ENCODE measurements at places on chromosomes 1 and 21.

- DNase-seq = no peak
These were observed 79.2 kb upstream of the CDC42BPA start for GRCh38 chr1:227397354-227397978.

DNA sequence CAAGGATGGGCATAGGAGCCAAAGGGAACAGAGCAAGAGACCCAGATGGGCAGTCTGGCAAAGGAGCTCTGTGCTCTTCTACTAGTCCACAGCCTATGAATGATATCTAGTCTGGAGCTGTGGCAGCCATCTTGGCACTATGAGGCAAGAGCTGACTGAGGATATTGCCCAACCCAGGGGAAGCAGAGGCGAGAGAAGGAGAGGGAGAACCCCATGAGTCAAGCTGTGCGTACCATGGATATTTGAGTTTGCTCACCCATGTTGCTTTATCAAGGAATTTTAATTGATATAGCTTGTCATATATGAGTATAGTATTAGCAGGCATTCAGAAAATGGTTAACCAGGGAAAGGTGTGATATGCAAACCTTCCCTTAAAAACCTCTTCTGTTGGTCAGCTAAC, 420.9 kb downstream of the PRDM2 start:
- no peak for DNase-seq

DNA sequence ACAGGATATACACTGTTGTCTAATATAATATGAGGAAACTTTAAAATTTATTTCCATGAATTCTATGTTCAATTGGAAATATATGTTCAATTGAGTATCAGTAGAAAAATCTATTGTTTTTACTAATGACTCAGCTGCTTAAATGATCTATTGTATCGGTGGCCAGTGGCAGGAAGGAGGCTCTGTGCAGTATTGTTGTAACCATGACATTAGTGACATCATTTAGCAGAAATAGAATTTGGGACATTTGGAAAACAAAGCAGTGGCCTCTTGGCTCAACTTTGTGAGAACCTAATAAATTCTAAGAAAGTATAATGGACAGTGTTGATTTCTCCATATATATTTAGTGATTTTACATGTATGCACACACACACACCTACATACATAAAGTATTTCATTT, 257.4 kb downstream of the PDE4B start:
- no peak for DNase-seq

DNA sequence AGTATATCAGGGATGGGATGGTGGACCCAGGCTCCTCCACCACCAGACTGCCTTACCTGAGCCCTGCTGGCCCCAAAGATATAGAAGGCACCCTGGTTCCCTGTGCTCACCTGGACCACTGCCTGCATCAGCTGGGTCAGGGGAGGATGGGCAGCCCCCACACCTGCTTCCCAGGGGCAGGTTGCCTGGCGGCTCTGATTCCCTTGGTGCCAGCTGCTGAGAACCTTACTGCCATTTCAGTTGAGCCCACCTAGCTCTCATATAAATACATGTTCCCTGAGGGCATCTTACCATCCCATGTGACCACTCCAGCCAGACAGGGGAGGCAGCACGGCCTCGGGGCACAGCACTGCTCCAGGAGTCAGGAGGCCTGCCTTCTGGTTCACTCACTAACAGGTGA, 24.4 kb downstream of the PSEN2 start:
- no peak for DNase-seq

DNA sequence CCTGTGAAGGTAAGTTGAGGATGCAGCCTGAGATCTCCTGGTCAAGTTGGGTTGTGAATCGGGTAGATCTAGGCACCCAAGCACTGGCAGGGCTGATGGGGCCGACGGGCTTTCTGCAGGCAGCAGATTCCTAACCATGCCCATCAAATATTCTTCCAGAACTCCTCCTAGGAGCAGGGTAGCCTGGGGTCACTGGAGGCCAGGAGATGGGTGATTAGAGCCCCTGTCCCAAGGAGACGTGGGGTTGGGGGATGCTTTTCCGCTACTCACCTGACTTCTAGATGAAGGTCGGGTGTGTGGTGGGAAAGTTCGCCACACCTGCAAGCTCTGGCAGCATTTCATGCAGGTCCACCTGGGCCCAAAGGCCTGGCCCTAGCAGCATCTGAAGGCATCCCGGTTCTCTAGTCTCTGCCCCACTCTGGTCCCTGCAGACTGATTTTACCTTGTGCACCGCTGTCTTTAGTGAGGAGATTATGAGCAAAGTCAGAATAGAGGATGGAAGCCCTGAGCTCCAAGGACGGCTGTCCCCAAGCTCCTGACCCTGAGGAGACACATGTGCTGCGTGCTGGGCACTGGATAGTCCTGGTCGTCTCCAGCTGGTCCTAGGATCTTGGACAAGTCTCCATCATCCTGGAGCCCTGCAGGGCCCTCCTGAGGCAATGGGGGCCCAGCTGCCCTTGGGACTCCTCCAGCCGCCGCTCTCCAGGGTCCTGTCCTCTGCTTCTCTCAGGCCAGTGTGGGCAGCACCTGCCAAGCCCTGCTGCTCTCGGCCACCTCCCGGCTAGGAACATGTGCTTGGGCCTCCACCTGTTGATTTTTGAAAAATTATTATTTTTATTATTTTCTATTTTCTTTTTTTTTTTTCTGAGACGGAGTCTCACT, 21.8 kb upstream of the C2CD2 start:
- DNase-seq = no peak

- no peak for DNase-seq
These were observed 148.3 kb downstream of the ACTL8 start for GRCh38 chr1:17903386-17903785.

GRCh38 chr1:158078569-158079080, 85.2 kb downstream of the KIRREL1 start:
- DNase-seq = no peak

DNA sequence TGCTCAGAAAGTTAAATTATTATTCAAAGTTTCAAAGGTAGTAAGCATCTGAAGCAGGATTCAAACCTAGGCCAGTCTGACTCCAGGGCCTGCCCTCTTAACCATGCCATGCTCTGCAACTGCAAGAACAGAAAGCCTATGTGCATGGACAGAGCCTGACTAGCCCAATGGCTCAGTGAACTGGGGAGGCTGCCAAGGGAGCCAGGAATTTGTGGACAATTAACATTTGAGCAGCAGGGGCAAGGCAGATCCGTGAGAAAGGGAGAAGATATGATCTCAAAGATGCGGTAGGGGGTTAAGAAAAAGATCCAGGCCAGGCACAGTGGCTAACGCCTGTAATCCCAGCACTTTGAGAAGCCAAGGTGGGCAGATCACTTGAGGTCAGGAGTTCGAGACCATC, 6.5 kb upstream of the ATP1A4 start:
- DNase-seq = no peak

GRCh38 chr1:25647863-25648262, 31.3 kb downstream of the MAN1C1 start:
- DNase-seq = no peak

DNA sequence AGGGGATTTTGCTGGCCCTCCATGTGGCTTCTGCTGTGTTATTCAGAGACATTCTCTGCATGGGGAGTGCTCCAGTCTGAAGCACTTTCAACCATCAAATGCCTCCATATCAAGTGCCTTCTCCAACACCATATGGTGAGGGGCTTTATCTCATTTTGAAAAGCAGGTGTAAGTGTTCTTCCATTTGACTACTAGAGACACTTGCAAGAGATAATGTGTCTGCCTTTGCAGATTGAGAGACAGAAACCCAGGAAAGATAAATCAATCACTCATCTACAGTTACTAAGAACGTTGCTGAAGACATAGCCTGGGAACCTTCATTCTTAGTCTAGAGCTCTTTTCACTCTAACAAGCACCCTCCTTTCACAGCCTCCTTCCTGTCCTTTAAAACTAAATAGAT, 29.5 kb upstream of the REG4 start:
- no peak for DNase-seq

DNA sequence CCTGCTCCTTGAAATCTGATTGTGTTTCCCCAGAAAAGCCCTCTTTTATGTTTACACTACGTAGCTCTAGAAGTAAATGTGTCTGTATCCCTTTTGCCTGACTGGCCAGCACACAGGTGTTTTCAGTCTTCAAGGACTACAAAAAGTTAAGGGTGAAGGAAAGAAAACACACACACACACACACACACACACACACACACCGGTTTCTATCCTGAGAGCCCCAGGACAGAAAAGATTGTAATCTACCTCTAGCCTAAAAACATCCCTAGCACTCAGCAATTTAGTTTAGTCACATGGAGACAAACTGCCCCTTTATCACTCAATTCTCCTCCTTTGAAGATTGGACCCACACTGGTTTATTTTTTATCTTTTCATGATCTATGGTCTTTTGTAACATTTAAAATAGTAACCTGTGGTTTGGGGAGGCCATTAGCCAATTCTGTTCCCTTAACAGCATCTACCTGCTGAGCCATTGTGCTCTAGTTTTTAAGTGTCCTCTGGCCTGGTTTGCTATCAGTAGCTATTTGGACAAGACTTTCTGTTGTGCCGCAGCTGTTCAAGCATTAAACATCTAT, 15.8 kb upstream of the TRIM45 start:
- DNase-seq = no peak

DNA sequence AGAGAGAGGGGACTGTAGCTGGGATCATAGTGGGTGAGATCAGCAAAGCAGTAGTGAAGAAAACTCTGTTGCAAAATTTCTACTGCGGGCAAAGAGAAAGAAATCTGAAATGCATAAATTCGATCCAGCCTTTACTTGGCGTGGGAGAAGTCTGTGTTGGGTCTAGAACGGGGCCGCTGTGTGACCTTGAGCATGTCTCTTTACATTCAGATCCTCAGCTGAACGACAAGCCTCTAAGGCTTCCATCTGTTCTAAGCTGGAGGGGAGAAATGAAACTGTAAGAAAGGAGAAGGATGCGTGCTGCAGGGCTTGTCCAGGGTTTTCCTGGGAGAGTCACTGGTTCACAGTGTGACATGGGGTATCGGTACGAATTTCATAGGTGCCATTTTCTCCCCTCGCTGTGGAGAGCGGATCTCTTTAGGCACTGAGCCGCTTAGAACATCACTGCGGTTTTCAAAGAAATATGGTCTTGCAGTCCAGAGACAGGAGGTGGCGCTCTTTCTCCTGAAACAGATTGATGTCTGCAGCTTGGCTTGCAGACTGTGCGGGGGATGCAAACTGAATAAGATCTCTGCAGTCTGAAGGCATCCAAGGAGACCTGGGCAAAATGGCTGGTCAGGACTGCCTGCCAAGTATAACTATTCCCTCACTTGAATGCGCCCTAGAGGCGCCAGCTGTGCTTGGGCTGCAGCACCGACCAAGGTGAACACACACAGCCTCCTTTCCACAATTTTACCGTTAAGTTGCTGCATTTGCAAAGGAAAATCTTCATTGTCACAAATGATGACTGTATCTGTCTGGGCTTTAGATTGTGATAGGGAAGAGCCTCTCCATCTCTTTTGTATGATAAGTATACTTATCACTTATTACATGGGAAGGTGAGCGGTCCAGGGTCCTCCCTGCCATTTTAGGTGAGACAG, 104.1 kb downstream of the XCL2 start:
- peak; percentile 88 for DNase-seq

- DNase-seq = peak; percentile 47
These were observed 41.4 kb downstream of the TMCO4 start for GRCh38 chr1:19758227-19758830.

DNA sequence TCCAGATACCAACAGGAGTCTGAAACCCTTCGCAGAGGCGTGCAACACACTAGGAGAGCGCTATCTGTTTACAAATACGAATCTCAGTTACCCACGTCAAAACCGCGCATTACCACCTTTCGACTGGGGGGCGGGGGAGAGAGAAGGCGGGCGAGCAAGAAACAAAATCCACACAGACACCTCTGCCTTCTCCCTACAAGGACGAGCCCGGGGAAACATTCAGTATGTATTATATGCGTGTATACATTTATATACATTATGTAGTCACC, 722 bp downstream of the TUT4 start:
- peak; percentile 70 for DNase-seq

- DNase-seq = peak; percentile 48
These were observed 108.7 kb upstream of the IGSF21 start for GRCh38 chr1:17998889-17999288.

DNA sequence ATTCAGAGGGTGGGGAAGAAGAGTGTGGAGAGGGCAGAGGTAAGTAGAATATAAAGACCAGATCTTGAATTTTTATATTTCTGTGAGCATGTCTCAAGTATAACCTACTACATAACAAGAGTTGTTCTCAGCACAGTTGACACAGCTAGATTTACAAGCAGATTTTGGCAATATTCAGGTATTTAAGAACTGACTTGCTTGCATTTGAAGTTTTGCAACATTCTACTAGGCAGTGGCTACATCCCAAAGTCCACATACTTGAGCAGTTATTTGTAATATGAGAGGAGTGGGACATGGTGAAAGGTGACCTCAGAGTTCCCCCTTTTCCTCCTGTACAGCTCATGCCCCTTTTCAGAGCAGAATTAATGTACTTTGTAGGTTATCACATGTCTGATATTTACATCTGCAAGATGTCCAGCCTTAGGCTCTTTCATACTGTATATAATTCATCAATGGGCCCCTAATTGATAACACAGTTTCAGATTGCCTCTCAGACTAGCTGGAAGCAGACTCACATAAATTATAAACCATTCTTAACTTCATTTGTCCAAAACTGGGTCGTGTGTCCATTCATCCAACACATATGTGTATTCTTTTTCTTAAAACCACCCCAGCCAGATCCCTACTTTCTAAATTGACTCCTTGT, 136.7 kb upstream of the RAVER2 start:
- no peak for DNase-seq

DNA sequence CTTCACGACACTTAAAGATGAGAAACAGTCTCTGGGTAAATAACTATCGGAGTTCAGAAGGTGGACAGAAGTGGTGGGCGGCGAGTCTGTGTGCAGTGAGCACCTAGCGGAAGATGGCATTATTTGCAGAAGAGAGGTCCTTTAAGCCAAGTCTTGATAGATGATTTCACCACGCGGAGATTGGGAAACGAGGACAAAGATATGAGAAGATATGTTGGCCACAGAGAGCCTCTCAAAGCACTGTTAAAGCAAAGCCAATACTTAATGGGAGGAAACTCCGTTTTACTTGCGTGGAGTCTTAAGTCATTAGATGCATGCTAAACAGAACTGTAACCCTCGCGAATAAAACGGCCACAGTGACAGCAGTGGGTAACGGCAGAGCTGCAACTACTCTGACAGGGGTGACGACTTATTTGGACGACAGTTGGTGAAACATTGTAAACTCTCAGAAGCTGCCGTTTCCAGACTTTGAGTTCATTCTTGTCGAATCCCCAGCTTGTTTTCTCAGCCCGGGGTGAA, 577 bp upstream of the CEP350 start:
- DNase-seq = peak; percentile 36

- DNase-seq = no peak
These were observed 65.1 kb downstream of the DDR2 start for GRCh38 chr1:162697140-162697895.

Measured in HAP-1 (cell line).